ENCODE measurements at places on chromosomes 13 and 19. TPM values are rescaled to one million over a fixed set of nuclear protein-coding genes. Genes with fewer than 3 reads are reported as not detected.

DNA sequence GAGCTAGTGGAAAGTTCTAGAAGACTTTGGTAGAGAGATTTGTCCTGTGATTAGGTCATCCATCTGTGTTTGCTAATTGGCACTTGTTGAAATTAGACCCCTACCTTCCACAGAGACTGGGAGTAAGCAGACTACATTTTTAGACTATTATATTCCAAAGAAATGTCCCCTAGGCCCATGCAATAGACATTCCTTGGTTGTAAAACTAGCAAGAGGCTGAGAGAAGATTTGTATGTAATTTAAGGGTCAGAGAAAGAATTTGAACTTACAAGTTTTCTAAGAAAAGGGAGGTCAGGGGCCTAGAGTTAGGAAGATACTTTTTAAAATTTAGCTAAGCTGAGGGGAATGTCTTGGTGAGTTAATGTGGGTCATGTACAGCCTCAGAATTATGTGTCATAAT is 470.7 kb upstream of the SLITRK1 start:
- H3K4me1 ChIP-seq: no peaks in the 10 kb centered on the region
- no peak overlapping the region for H3K4me3 ChIP-seq
- no peak overlapping the region for H3K27ac ChIP-seq
- no peaks in the 10 kb centered on the region for H3K27me3 ChIP-seq
- no peak for DNase-seq
- H3K36me3 ChIP-seq: no peaks in the 10 kb centered on the region

- H3K4me3 ChIP-seq: no peak overlapping the region
- DNase-seq: no peak
- H3K27me3 ChIP-seq: no peaks in the 10 kb centered on the region
- H3K4me1 ChIP-seq: peaks cover 5% of the 10 kb centered on the region
- H3K36me3 ChIP-seq: no peaks in the 10 kb centered on the region
Measured at GRCh38 chr19:7010722-7011593, 10.3 kb downstream of the MBD3L2B start.

DNA sequence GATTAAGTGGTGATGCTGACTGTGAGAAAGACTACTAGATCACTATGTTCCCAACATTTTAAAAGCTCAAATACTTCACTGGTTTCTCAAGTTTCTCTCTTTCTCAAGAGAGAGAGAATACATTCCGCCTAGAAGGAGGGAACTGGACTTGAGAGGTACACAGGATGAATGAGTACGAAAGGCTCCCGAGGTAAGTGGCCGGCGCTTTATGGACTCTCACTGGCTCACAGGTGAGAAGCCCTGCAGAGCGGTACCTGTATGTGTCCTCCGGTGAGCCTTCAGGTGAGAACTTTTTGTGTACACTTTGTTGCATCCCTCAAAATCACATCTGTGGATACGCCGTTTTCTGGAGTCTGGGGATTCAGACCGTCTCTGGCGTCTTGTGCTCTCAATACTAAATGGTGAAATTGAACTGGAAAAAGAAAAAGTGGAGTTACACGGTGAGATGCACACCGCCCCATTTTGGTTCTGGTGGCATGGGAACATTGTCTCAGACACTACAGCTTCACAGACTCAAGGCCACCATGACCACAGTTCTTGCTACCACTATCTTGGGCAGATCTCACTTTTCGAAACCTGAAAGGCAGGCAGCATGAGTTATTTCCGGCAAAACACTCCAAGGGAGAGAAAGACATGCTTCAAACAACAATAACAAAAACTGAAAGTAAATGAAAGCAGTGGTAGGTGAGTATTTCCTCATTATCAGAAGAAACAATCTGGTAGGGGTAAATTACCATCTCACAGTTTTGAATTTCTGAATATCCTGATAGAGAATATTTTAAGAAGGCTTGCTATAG is 418.9 kb downstream of the KLF12 start:
- H3K27me3 ChIP-seq: no peaks in the 10 kb centered on the region
- no peak for DNase-seq
- no peaks in the 10 kb centered on the region for H3K36me3 ChIP-seq
- H3K4me3 ChIP-seq: no peak overlapping the region

DNA sequence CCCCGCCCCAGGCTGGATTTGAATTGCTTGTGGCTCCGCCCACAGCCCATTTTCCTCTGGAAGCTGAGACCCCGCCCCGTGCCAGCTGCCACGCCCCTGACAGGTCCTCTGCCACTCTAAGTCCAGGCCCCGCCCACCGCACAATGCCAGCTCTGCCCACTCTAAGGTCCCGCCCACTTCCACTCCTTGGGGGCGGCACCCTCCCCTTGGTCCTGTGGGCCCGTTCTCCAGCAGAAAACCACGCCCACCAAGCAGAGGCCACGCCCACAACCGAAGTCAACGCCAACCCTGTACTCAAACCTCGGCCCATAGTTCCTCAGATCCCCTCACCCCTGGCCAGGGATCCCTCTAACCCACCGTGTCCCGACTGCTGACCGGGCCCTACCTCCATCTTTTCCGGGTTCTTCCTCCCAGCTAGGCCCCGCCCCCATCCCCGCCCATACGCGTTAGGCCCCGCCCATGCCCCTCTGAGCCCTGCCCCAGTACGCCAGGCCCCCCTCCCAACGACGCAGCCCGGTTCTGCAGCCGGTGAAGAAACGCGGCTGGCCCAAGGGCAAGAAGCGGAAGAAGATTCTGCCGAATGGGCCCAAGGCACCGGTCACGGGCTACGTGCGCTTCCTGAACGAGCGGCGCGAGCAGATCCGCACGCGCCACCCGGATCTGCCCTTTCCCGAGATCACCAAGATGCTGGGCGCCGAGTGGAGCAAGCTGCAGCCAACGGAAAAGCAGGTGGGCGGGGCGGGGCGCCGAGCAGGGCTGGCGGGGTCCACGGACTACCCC is 1.3 kb downstream of the HMG20B start:
- peak overlapping the region; percentile 85 for H3K4me3 ChIP-seq
- DNase-seq: peak; percentile 98
- H3K27me3 ChIP-seq: no peaks in the 10 kb centered on the region
- peaks cover 29% of the 10 kb centered on the region for H3K4me1 ChIP-seq
- no peaks in the 10 kb centered on the region for H3K36me3 ChIP-seq

GRCh38 chr13:32595306-32595705 is 9.1 kb downstream of the PDS5B start:
- no peaks in the 10 kb centered on the region for H3K4me1 ChIP-seq
- H3K4me3 ChIP-seq: no peak overlapping the region
- no peaks in the 10 kb centered on the region for H3K36me3 ChIP-seq
- no peak overlapping the region for H3K27ac ChIP-seq
- DNase-seq: no peak

DNA sequence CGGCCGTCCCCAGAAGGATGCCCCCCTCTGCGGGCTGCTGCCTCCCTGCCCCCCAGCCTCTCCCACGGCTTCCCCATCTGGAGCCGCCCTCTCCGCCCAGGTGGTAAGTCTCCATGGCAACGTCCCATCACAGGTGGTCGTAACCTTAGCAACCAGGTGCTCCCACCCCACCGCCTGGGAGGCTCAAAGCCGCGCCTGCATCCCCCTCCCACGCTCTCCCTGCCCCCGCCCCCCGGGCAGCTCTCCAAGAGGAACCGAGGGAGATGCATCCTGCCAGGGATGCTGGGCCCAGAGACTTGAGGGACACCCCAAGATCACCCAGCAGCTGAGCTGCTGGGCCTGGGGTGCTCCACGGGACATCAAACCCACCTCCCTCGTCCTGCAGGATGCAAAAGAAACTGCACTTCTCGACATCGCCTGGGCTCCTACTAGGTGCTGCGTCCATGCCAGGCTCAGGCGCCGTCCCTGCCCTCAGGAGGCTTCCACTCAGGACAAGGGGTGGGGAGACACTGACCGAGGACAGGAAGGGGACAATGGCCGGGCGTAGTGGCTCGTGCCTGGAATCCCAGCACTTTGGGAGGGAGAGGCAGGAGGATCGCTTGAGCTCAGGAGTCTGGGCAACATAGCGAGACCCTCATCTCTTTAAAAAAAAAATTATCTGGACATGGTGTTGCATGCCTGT is 5.0 kb upstream of the LINGO3 start:
- H3K27ac ChIP-seq: no peak overlapping the region
- DNase-seq: peak; percentile 59
- no peak overlapping the region for H3K4me3 ChIP-seq
- H3K36me3 ChIP-seq: no peaks in the 10 kb centered on the region
- peaks cover 13% of the 10 kb centered on the region for H3K4me1 ChIP-seq

GRCh38 chr13:37755349-37755748 is 114.2 kb downstream of the TRPC4 start:
- DNase-seq: no peak
- no peak overlapping the region for H3K27ac ChIP-seq
- H3K27me3 ChIP-seq: no peaks in the 10 kb centered on the region
- H3K4me1 ChIP-seq: no peaks in the 10 kb centered on the region
- H3K36me3 ChIP-seq: no peaks in the 10 kb centered on the region
- no peak overlapping the region for H3K4me3 ChIP-seq

GRCh38 chr13:50224534-50224933 is 209.3 kb downstream of the KCNRG start:
- H3K4me1 ChIP-seq: peaks cover 6% of the 10 kb centered on the region
- H3K27me3 ChIP-seq: no peaks in the 10 kb centered on the region
- no peak overlapping the region for H3K27ac ChIP-seq
- no peak overlapping the region for H3K4me3 ChIP-seq

DNA sequence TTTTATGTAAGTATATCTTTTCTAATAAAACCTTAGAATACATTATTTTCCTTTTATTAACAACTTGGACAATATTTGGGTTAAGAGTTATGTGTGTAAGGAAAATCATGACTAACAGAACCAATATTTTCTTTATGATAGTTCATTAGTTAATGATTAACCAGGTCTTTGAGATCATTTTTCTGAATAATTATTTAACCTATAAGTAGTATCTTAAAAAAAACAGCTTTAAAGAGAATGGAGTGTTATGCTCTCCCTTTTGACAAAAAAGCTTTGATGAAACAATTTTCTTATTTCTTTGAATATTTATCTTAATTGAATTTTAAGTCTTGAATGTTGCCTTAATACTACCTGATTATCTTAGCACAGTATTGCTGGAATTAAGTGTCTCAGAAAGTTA is 3.8 kb downstream of the SLAIN1 start:
- H3K4me1 ChIP-seq: peaks cover 28% of the 10 kb centered on the region
- H3K27me3 ChIP-seq: peaks cover 22% of the 10 kb centered on the region
- DNase-seq: no peak
- no peaks in the 10 kb centered on the region for H3K36me3 ChIP-seq
- H3K4me3 ChIP-seq: no peak overlapping the region
- H3K27ac ChIP-seq: no peak overlapping the region

Gene CACNG7
- not detected for total RNA-seq

Gene TMEM272
- total RNA-seq: not detected

Gene KLK2
- total RNA-seq: not detected

Measured in left lung (tissue), 14 donors.